Amygdala (tissue), 56 donors: ENCODE measurements at places on chromosomes 7 and 10.

DNA sequence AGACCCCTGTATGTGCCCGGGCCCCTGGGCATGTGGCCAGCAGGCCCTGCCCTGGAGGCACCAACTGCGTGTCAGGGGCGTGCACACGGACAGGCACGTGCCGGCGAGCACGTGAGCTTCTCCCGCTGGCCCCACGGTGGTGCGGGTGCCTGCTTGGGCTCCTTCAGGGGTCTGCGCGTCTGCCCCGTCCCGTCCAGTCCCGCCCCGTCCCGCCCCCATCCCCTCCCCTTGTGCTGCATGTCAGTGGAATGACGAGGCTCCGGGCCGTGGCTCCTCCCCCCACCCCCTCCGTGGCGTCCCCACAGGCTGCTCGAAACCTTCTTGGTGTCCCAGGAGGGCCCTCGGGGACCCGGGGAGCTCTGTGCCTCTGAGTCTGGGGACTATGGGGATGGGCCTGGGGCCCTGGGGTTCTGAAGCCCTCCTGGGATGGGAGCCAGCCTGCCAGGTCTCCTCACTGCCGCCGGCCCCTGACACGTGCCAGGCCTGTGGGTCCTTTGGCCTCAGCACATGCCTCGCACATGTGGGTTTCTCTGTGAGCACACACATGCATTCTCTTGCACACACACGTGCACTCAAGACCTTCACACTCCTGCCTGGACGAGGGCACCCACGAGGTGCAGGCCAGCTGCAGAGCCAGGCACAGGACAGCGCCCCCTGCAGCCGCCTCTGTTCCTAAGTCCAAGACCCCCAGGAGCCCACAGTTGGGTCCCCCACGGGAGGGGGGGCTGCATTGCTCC is 27.5 kb upstream of the AMZ1 start:
- DNase-seq: no peak

DNA sequence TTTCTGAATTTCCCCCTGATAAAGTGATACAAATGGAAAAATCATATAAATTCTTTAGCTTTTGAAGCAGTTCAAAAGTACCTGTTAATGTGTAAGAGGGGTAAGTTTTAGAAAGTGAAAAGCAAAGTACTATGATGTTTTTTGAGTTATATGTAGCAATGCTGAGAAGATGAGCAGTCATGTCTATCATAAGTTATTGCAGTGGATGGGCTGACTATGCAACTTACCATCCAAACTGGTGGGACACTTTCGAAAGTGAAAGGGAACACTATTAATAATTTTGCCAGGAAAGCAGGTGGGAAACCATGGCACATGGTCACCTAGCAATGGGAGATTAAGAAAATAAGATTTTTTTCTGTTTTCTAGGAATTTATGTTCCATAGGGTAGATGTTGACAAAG is 4.1 kb downstream of the MINPP1 start:
- DNase-seq: no peak

GRCh38 chr7:141201145-141201885 is 127.5 kb downstream of the TMEM178B start:
- DNase-seq: no peak

GRCh38 chr10:98076086-98076485 is 45.7 kb upstream of the CRTAC1 start:
- DNase-seq: no peak

DNA sequence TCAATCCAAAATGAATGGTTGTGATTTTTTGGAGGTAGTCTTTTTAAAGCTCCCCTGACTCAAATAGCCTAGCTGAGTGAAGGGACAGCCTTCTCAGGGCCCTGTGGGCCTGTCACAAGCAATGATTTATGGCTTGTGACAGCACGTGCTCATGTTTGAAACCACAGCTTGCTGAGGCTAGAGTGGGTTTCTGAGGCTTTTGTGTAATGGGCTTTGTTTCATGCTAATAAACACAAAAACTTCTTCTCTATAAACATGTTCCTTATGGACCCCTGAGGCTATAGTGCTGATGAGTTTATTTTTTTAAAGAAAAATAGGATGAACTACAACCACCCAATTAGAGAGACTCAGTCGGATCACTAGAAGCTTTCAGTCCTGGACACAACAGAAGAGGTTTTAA is 36.1 kb upstream of the BET1 start:
- DNase-seq: no peak

DNA sequence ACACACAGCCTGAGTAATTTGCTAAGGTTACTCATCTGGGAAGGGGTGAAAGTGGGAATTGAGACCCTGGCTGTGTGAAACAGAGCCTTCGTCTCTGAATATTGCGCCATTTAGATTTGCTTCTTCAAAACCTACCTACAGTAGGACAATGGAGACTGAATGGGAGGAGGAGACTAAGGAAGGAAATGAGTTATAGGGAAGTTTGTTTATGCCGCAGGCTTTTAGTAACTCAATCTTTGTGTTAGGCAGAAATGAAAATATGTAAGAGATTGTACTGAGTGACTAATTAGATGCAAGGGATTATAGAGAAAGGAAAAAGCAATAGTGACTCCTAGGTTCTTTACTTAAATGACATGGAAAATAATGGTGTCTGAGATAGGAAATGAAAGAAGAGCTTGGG is 80.2 kb downstream of the KCND2 start:
- DNase-seq: no peak

GRCh38 chr7:33887266-33887975 is 17.9 kb upstream of the BMPER start:
- peak; percentile 6 for DNase-seq
